ENCODE measurements at places on chromosomes 2 and 18.

GRCh38 chr2:218041302-218042168 lies 27.5 kb upstream of the RUFY4 start:
- no peak for DNase-seq

GRCh38 chr2:47569658-47570475 lies 166.9 kb downstream of the MSH2 start:
- DNase-seq: no peak

GRCh38 chr2:241860184-241861078 lies 1.7 kb upstream of the PDCD1 start:
- no peak for DNase-seq

- no peak for DNase-seq
These were observed 17.2 kb upstream of the NMI start for GRCh38 chr2:151306621-151307020.

DNA sequence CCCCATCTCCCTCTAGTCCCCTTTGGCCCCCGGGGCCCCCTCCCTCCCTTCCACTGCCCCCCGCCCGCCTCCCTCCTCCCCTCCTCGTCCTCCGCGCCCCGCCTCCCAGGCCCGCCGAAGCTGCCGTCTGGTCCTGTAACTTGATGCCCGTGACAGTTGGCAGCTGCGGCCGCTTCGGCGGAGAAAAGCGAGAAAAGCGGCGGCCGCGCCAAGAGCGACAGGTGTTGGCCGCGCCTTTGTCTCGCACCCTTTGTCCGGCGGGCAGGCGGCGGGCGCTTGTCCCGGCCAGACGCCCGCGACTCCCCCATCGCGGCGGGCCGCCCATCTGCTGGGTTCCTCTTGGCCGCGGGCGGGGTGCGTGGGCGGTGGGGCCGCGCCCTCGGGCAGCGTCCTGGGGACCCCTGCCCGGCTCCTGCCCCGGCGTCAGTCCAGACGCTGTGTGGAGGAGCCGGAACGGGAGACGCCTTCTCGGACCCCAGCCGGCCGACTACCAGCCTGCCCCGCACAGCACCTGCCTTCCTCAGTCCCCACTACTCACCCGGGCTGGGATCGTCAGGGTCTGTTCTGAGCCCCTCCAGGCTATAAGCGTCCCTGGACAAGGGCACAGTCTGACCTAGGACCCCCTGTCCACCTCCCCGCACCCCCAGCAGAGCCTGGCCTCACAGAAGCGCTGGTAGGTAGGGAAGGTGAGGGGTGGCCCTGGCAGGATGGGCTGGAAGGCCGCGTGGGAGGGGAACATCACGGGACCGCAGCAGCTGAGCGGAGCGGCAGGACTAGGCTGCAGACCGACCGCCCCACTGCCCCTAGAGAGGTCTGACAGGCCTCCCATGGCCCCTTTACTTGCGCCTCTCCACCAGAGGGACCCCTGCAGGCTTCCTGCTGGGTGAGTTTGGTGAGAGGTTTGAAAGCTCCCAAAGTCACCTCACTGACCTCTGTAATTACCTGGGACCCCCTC lies 1.2 kb upstream of the HES6 start:
- peak; percentile 8 for DNase-seq

DNA sequence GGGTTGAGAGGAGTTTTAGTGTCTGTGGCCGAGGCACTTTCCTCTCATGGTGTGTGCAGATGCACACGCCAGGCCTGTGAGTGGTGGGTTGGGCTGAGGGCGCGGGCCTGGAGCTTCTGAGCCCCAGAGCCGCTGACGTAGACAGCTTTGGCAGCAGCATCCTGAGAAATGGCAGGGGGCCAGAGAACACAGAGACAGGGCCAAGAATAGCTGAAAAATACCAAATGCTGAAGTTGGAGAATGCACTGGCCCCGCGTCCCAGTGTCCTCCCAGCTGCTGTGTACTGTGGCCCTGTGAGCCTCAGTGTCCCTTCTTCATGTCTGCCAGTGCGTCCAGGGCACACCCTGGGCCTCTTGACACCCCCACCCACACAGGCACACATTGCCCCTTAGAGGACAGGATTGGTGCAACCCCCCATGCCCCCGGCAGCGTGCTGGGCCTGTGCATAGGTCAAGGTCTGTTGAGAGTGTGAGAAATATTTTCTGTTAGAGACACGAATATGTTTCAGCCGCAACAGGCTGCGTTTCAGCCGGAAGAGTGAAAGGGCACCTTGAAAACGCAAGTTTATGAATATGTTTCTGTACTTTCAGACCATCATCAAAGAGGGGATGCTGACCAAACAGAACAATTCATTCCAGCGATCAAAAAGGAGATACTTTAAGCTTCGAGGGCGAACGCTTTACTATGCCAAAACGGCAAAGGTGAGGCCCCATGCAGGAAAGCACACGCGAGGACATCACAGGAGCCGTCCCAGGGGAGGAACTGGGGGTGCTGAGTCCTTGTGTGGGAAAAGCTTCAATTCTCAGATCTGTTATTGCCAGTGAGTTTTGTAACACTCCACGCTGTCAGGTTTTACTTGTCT lies 33.6 kb downstream of the DGKD start:
- DNase-seq: no peak

- DNase-seq: no peak
These were observed 52.6 kb upstream of the ATP5MC3 start for GRCh38 chr2:175234153-175234552.

DNA sequence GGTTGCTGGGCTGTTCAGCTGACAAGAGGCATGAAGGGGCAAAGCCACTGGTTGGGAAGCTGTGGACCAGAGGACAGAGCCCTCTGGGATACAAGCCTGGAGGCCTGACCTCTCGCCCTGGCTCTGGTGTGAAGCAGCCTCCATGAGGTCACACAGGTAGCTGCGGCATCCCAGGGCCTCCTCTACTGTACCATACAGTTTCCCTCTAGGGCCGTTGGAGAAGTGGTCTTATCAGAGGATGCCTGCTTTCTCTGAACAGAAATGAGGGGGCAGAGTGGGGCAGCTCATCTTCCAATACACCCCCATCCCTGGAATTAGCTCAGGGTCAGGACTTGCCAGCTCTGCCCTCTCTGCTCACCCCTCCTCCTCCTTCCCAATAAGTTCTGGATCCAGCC lies 135.1 kb upstream of the SMAD2 start:
- no peak for DNase-seq

- no peak for DNase-seq
These were observed 21.4 kb upstream of the MYO3B start for GRCh38 chr2:170156592-170156991.

DNA sequence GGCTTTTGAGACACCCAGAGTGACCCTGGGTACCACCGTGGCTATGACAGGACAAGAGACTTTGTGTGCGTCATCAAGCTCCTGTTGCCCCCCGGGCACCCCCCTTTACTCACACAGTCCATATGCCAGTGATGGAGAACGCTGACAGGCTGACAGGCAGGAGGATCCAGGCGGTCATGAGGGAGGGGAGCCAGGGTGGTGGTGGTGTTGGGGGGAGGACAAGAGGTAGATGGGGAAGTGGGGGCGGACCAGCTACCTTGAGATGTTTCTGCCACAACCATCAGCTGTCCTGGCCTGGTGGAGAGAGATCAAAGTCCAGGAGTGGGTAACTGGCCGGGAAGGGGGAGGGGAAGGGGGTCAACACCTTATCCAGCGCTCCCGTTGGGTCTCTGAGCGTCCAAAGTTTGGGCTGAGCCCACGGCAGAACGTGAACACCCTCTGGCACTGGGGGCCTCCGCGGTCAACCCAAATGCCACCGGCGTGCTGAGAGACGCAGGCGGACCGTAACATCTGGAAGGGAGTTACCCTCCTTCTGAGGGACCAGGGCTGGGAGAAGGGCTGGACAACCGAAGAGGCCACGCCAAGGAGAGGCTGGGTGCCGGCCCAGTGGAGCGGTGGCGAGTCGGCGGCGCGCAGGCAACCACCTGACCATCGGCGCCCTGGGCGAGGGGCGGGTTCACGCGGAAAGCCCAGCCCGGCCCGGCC lies 575 bp downstream of the TMEM150A start:
- no peak for DNase-seq
